NCI-H2171 treated with DMSO at 0.1 percent for 48 hours (cell line): ENCODE measurements at places on chromosomes 13 and 19.

DNA sequence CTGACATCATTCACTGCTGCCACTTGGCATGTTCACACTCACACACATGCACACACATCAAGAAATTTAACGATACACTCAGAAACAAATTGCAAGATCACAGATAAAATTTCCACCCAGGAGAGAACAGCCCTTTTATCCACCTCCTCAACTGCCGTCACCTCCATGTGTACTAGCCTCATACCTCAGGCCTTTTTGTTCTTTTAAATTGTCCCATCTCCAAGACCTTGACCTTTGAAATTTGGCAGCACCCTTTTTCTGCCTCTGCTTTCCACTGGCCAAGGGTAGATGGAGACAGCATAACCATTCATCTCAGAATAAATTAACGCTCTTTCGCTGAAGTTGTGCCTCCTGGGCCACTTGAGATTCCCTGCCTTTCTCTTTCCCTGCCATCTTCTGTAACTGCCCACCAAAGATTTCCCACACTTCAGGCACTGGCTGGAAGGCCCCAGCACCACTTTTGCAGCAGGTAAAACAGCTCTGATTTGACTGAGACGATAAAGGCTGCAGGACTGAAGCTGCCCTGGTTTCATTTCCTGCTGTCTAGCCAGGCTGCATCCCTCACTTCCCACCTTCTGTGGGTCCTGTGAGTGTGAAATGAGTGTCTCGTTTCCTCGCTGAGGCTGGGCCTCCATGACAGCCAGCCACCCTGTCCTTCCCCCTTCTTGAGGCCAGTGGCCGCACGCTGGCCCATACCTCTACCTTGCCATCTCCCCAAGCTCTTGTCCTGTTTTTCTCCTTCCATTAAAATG lies 39.3 kb downstream of the MBNL2 start:
- no peak for DNase-seq

GRCh38 chr19:23718802-23719201 lies 31.8 kb upstream of the ZNF675 start:
- DNase-seq, result no peak

GRCh38 chr19:6058518-6059201 lies 51.6 kb downstream of the RFX2 start:
- DNase-seq, result no peak

- peak; percentile 51 for DNase-seq
Observed at GRCh38 chr19:6632002-6632621, 37.8 kb downstream of the TNFSF14 start.

DNA sequence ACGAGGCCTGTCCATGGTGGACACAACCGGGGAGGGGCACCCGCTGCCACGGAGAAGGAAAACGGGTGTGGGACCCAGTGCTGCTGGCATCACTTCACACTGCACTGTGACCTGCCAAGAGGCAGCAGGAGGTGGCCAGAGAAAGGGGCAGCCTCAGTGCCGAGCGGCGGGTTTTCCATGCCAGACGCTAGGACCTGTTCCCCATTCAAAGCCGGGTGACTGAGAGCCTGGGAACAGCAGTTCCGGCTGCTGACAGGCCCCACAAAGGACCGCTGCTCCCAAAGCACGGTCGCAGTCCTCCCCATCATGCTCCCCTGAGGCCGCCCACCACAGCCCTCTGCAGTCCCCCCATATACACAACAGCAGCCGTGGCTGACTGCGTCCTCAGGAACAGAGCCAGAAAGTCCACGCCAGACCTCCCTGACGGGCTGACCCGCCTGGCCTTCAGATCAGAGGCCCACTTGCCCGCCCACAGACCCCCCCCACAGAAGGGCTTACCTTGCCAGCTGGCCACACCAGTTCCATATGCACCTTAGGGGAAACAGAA lies 5.4 kb downstream of the AKAP8 start:
- no peak for DNase-seq

DNA sequence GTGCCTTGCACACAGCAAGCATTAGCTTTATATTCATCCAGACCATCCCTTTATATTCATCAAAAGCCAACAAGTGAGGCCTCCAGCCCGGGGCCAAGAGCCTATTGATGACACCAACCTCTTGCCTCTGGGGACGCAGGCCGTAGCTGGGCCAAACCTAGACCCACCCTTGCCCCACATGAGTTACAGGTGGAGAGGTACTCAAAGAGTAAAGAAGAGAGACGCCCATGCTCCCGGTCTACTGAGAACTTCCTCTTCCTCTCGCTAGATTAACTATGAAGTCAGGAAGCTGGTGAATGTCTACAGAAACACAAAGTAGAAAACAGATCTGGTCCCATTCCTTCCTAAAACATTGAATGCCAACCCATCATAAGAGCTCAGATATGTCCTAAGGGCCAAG lies 3.8 kb upstream of the MLNR start:
- DNase-seq, result no peak

DNA sequence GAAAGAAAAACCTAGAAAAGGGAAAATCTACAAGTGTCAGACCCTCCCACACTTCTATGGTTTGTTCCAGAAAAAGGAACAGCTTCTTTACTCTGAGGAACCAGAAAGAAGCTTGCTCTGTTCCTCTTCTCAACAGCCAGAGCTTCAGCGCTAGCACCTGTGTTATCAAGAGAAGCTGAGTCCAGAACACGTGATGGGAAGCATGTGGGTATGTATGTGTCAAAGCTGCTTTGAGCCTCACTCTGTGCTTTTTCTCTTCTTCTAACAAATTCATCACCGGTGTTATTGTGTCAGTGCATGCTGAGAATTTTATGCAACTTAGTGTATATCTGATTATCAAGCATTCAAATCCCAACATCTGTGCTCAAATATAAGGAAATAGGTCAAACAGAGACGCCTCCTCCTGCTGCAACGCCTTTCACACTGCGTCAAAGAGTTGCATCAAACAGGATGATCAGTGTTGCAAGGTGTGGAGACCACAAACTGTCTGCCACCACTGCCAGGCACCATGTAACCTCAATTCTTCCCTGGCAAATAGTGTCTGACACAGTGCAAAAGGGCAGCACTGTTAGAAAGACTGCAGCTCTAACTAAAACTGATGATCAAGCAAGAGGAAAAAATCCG lies 83.9 kb downstream of the LRRC63 start:
- no peak for DNase-seq

DNA sequence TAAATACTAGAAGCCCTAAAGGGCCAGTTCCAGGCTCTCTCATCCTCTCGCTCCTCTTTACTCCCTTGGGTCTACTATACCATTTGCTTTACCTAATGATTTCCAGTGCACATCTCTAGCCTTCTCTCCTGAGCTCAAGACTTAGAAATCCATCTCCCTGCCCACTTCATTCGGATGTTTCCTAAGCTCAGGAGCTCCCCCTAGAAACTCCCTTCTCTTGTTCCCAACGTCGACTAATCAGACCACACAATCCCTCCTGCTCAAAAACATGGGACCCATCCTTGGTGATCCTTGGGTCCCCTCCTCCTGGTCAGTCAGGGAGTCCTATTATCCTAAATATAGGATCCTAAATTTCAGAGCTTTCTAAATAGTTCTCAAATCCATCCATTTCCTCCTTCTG lies 21.1 kb upstream of the STK24 start:
- no peak for DNase-seq

- DNase-seq, result no peak
Observed at GRCh38 chr13:36418022-36418805, 14.1 kb upstream of the CCNA1 start.
